ENCODE measurements at places on chromosomes 6 and 20.

DNA sequence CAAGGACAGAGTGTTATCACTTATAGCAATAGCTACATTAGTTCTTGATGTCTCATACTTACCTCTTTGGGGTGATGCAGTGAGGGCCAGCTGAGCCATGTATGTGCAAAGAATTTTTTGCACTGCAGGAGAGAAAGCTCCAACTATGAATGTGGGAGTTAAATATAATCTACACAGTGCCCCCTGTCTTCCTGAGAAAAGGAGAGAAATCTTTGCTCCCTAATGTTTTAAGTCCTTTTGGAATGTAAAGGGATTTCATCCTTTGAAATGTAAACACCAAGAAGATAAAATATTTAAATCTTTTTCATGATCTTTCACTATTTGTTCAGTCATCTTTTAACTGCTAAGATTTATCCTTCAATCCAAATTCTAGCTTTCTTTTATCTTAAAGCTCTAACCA lies 822.1 kb downstream of the TENT5A start:
- no peak for DNase-seq

DNA sequence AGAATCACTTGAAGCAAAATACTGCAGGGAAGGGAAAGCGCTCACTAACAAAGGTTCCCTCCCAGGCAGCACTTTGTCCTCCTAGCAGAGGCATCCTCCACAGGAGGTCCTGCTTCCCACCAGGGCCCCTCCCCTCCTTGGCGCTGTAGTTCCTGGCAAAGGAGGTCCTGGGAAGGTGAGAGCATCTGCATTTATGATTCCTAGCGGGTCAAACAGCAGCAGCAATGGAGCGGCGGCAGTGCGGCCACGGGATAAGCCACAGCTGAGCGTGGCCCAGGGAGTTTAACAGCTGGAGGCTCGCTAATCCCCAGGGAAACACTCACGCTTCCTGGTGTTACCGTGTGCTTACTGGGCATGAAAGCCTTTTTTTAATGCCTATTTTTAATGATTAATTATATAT lies 185.8 kb downstream of the TTLL2 start:
- DNase-seq = no peak

DNA sequence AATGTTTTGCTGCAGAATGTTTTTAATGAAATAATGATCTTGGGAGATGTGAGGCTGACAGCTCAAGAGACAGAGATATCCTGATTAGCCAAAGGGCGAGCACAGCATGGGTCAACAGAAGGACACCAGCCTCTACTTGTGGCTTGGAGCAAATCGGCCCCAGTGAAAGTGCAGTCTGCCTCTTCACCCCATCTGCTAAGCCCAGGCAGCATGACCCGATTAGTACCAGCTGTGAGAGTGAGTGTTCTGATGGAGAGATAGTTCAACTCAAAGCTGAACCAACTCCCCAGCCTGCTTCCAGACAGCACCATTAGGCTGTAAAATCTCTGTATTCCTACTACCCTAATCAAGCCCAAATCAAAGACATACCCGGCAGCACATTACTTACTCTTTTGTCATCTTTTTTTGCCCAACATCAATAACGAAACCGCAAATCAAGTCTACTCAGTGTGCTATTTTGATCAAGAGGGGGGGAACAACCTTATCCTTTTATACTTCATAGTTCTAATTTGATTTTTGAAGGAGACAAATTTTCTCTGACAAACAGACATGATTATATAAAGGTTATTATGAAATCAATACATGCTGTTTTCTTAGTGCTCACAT lies 514.1 kb upstream of the NRSN1 start:
- no peak for DNase-seq

GRCh38 chr6:81633391-81633790 lies 119.1 kb downstream of the TENT5A start:
- DNase-seq = no peak

GRCh38 chr6:160005861-160006540 lies 37.1 kb downstream of the IGF2R start:
- DNase-seq = no peak

GRCh38 chr6:157685596-157686280 lies 137.3 kb upstream of the SNX9 start:
- no peak for DNase-seq

DNA sequence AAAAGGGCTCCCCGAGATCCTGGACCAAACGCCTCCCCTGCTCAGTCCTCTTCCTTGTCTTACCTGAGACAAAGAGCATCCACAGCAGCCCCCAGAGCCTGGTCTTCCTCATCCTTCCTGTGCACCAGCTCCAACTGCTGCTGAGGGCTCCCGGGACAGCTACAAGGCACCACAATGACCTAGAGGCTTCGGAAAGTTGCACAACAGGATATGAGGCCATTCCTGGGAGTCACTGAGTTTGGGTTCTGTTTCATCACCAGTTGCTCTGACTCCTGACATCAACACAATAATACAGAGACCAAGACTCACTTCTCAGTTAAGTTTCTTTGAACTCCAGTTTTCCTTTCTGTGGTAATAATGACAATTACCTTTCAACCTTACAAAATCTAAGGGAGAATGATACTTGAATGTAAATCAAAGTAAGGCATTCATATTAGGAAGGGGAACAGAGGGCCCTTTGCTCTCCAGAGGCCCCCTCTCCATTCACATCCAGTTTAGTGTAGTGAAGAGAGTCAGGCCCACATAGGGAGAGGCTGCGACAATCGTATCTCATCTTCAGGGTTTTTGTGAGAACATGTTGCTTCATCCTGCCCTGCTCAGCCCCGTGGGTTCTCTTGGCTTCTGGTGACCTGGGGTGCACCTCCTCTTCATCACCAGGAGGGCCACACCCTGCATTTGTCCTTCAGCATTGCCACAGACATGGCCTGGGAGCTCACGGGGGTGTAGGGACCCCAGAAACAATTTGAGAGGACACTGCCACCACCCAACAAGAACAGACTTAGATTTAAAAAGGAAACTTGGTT lies at the start of gene TREM1:
Gene TREM1 (minus strand): TSS at position 139 of the 803 bp plus-strand sequence. CDS start 27 bp downstream, at position 112.
- DNase-seq = peak; percentile 0

DNA sequence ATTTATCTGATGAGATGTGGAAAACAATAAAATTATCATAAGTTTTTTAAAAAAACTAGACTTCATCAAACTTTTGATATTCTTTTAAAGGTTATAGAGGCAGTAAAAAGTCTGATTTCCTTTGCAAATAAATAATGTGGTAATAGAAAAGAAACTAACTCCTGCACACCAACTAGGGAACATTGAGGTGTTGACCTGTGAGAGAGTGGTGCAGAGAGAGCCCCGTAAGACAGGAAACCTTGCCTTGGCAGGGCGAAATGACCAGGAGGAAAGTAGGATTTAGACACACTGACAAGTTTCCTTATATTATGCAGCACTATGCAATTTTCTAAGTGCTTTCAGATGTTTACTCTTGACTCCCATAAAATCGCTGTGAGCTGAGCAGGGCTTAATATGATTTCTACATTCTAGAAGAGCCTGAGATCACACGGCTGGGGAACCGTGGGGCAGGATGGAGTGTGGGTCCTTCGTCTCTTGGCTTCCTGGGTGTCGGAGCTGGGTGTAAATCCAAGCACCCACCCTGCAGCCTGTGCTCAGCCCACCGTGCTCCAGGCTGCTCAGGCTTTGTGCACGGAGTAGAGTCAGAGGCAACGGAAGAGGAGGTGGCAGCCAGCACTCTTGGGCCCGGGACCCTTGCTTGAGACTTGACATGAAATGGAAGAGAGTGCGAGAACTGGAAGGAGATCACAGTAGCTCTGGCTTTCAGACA lies 61.3 kb upstream of the FOXQ1 start:
- DNase-seq = no peak

DNA sequence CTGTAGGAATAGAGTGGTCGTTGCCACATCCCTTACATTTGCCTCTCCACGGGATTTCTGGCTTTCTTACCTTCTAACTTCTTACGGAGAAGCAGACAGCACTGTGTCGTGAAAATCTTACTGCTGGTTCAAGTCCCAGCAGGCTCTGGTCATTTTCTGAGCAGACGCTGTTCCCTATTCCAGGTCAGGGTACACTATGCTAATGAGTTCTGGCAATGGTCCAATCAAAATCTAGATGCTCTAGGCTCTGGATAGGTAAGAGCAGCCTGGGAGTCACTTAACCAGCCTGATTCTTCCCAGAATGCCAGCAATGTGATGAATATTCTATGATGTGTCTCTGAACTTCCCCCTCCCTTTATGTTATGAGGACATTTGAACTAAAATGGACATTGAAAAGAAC lies at the start of gene GCM1:
Gene GCM1 (minus strand): TSS at position 158 of the 400 bp plus-strand sequence. CDS start 3,209 bp downstream, outside the sequence.
- DNase-seq = no peak

GRCh38 chr6:75601304-75602245 lies at the start of gene SENP6:
Gene SENP6 (plus strand): TSS chr6:75601880. CDS start chr6:75602525, 645 bp downstream.
- DNase-seq = peak; percentile 18

GRCh38 chr6:854406-855118 lies 161.6 kb upstream of the EXOC2 start:
- DNase-seq = no peak

GRCh38 chr6:52284131-52284459 lies 447 bp downstream of the MCM3 start:
- peak; percentile 29 for DNase-seq

- DNase-seq = peak; percentile 83
Measured at GRCh38 chr6:33430991-33431879, 11.4 kb downstream of the SYNGAP1 start.

DNA sequence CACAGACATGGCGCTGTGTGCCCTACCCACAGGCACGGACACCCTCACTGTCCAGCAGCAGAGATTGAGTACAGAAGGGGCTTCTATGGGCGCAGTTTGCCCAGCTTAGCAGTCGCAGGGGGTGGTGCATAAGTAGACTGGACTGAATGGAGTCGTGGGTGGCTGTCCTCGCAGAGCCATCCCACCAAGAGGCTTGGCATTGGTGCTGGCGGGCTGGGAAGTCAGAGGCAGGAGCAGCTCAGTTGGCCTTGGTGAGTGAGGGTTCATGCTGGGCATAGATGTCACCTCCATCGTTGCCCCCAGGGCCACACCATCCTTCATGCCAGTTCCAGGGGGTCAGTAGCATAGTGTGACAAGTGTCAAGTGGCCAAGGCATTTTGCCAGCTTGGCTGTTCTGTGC lies 25.2 kb downstream of the SUMO4 start:
- no peak for DNase-seq

- no peak for DNase-seq
Measured at GRCh38 chr6:39926668-39927067, 7.6 kb downstream of the MOCS1 start.

DNA sequence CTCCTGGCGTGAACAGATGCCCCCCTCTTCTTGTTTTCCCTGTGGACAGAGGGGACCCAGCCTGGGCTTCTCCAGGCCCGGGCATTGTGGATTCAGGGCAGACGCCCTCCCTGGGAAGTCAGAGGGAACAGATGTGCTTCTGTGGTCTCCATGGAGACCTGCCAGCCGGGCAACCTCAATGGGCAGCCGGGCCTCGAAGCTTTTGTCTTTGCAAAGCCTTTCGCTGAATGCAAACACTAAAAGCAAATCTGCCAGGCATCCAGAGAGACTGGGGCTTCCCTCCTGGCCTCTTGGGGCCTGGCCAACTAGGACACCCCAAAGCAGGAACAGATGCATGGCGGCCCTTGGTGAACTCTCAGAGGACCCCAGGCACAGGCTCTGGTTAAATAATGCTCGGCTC lies 370.0 kb upstream of the SULF2 start:
- DNase-seq = no peak

DNA sequence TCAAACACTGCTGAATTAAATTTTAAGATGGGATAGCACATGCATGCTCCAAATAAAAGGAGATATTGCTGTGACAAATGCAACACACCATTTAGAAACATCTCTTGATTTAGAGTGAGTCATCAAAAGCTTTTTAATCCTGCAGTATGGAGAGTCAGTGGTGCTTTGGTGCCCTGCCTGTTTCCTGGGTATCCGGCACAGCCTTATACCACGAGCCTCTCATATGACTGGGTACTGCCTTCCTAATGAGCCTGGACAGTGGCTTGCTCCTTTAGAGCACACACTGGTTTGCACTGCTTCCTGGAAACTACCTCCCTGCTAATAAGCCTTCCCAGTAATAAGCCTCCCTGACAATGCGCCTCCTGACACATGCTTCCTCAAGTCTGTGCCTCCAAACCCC lies 65.3 kb upstream of the KCNK16 start:
- peak; percentile 99 for DNase-seq

GRCh38 chr20:17871181-17871580 lies 97.4 kb downstream of the SNX5 start:
- DNase-seq = no peak

- DNase-seq = no peak
Measured at GRCh38 chr6:166769648-166770047, 142.6 kb upstream of the RPS6KA2 start.

GRCh38 chr6:148328876-148329555 lies 13.6 kb upstream of the SASH1 start:
- DNase-seq = peak; percentile 48

- no peak for DNase-seq
Measured at GRCh38 chr6:109706513-109706912, 15.4 kb downstream of the FIG4 start.

- DNase-seq = no peak
Measured at GRCh38 chr6:135182071-135183001, 1.2 kb downstream of the MYB start.

DNA sequence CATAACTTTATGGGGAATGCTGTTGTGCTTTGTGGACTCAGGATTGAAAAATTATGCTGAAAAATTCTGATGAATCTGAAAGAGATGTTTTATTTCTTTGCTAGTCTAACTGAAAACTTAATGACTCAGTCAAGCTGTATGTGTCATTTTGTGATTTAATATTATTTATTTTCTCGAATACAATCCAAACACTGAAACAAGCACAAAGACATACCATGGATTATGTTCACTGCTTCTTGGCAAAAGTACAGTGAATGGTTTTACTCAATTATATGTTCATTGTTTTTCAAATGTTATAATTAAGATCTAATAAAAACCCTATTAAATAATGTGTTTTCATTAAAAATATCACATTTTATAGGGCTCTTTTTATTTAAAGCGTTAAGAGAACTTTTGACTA lies 330.6 kb upstream of the EPHA7 start:
- DNase-seq = no peak

DNA sequence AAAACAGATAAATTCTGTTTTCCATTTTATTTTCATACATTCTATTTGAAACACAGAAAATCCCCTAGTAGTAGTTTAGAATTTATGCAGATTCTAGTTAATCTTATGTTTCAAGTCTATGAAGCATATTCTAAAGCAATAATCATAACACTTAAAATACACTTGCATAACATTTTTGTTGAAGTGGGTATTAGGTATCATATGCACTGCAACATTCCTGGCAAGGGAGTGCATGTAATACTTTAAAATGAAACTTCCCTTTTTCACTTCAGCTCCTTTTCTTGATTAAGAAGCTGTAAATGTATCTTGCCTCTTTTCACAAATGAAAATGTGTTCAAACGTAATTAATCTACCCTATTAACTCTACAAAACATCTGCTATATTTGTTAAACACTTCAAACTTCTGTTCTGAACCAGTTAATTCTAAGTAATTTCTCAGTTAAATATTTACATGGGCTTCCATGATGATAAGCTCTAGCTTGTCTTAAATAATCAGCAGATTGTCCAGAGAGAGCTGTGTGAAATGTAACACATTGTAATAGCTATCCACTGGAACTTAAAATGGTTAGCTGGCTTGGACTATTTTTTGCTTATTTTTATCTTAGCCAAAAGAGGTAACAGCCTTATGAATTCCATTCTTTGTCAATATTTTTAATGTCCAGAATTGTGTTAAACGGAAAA lies 192.8 kb downstream of the COL19A1 start:
- DNase-seq = no peak

GRCh38 chr6:113876695-113877094 lies 19.6 kb downstream of the MARCKS start:
- no peak for DNase-seq

- DNase-seq = no peak
Measured at GRCh38 chr6:160742090-160742489, 40.0 kb downstream of the PLG start.

- DNase-seq = no peak
Measured at GRCh38 chr6:104186831-104187230, 672.9 kb downstream of the HACE1 start.

- no peak for DNase-seq
Measured at GRCh38 chr6:20498041-20498385, 36.2 kb upstream of the CDKAL1 start.

All from COLO829 (cell line).